ENCODE measurements at places on chromosomes 2 and 18.

- no peak for DNase-seq
These were observed 204.8 kb downstream of the RBM43 start for GRCh38 chr2:151056870-151057269.

- no peak for DNase-seq
These were observed 154.7 kb upstream of the LYPD1 start for GRCh38 chr2:132824716-132825115.

GRCh38 chr2:101883860-101884259 is 107.9 kb upstream of the IL1R2 start:
- no peak for DNase-seq

GRCh38 chr2:22691666-22692065 is 693.3 kb upstream of the KLHL29 start:
- DNase-seq = no peak

GRCh38 chr2:241218131-241219029 is 29.9 kb downstream of the ANO7 start:
- DNase-seq = no peak

GRCh38 chr18:77131100-77131651 is 1.4 kb downstream of the MBP start:
- DNase-seq = no peak

GRCh38 chr2:68939962-68940361 is 12.7 kb downstream of the GKN2 start:
- DNase-seq = no peak

GRCh38 chr2:159090514-159091201 is 122.2 kb downstream of the TANC1 start:
- DNase-seq = no peak

DNA sequence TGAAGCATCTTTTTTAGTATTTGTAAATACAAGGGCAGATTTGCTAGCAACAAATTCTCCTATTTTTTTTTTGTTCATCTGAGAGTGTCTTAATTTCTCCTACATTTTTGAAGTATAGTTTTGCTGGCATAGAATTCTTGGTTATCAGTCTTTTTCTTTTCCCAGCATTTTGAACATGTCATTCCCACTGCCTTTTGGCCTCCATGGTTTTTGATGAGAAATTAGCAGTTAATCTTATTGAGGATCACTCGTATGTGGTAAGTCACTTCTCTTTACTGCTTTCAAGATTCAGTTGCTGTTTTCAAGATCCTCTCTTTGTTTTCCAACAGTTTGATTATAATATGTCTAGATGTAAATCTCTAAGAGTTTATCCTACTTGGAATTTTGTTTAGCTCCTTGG is 16.9 kb upstream of the RNF149 start:
- DNase-seq = no peak

DNA sequence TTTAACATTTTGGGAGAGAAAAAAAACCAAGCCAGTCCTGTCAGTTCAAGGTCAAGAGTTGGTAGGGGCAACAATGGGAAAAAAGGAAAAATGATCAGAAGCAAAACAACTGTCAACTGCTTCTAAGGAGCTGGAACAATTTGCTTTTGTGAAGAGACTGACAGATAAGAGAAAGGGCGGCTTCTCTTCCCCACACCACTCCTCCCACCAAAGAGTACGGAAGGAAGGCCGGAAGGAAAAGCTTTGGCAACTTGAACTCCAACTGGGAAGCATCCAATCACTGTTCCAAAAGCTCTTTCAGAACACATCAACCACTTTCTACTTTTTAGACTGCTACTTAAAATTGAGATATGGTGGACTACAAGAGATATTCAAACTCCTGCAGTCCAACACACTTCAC is 57.8 kb upstream of the NFU1 start:
- no peak for DNase-seq

DNA sequence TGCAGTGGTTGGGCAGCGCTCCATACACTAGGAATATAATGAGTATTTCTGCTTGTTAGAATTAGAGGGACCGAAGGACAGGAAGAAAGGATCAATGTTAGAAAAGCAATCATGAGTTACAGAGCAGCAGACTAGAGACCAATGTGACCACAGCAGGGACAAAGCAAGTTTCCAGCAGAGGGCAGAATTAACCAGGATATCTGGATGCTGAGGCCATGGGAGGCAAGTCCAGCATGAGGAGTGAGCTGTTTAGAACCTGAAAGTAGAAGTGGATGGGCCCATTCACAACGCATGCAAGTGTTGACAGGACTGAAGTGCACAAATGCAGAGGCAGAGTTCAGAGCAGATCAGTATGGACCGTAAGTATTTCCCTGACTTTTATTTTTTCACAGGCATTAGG is 910.4 kb upstream of the GYPC start:
- DNase-seq = no peak

GRCh38 chr2:9221223-9221622 is 14.6 kb downstream of the ASAP2 start:
- DNase-seq = no peak

GRCh38 chr2:133568172-133568571 is at the start of gene NCKAP5:
Gene NCKAP5 (minus strand): TSS chr2:133568463. CDS start chr2:133517526, 50,937 bp downstream.
- no peak for DNase-seq

- DNase-seq = no peak
These were observed 167.2 kb upstream of the PIEZO2 start for GRCh38 chr18:11316546-11316945.

- no peak for DNase-seq
These were observed 155.9 kb upstream of the CAPN13 start for GRCh38 chr2:30963184-30963583.

Measured in stimulated activated CD8-positive, alpha-beta memory T cell treated with anti-CD3 and anti-CD28 coated beads, Interleukin-7, amount 100 ng/mL, for 1 hour (primary cell).